H1 (cell line): ENCODE measurements at places on chromosomes 16 and 17.
A peak's percentile ranks its signal among the peaks of the same experiment; 100 is the strongest.

DNA sequence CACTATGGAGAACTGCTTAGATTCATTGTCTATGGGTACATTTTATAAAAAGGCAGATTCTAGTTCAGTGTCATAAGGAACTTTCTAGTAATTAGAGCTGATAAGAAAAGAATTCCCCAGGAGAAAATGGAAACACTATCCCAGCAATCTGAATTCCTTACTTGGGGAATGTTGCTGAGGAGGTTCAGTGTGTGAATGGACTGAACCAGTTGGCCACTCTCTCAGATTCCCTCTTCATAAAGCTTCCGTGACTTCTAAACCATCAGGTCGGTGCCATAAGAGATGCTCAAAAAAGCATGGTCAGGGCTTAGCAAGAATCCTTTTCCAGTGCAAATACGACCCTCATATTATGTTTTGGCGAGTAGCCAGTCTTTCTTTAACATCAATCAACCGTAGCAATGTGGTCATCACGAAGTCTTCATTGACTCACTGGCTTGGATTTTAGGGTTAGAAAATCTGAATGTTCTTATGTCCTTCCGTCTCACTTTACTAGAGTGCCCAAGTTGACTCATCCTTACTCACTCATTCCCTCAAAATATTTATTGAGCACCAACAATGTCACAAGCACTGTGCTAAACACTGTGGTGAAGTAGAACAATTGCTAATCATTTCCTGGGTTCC lies 102.7 kb upstream of the HLF start:
- no peak overlapping the region; the same call in 1 of the 2 replicates for H3K27ac ChIP-seq
- no peak overlapping the region for H3K4me3 ChIP-seq
- DNase-seq: no peak
- no peaks in the 10 kb centered on the region for H3K27me3 ChIP-seq
- no peaks in the 10 kb centered on the region for H3K36me3 ChIP-seq

DNA sequence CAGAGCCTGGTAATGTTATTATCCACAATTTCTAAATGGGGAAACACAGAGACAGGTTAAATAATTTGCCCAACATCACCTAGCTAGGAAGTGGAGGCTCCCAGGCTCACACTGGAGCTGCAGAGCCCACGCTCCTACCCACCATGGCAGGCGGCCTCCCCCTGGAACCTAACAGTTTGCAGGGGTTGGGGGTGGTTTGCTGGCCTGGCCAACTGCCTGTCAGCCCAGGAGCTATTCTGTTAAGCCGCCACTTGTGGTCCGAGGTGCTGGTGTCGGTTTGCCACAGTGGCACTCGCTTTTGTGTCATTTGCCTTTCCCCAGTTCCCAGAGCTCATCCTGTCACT lies 3.6 kb downstream of the PRCD start:
- no peak overlapping the region for H3K27ac ChIP-seq
- no peak for DNase-seq
- no peaks in the 10 kb centered on the region for H3K36me3 ChIP-seq
- H3K4me1 ChIP-seq: peaks cover 19% of the 10 kb centered on the region
- peaks cover 3% of the 10 kb centered on the region for H3K27me3 ChIP-seq

DNA sequence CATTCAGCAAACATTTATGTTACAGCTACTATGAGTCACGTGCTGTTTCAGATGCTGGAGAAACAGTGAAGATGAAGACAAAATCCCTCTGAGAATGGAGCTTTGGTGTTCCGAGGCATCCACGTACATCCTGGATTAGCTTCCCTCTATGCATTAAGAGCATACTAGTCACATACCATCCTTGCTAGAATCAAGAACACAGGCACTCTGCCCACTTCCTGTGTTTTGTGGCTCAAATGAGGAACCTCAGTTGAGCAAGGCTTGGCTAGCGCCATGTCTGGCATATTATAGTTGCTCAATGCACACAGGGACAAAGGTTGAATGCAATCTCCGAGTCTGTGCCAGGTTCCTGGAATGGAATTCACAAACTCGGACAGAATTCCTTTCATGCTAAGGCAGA lies 297.5 kb downstream of the XYLT1 start:
- H3K4me1 ChIP-seq: no peaks in the 10 kb centered on the region
- no peaks in the 10 kb centered on the region for H3K27me3 ChIP-seq
- H3K4me3 ChIP-seq: no peak overlapping the region
- no peak for DNase-seq
- H3K36me3 ChIP-seq: no peaks in the 10 kb centered on the region
- H3K27ac ChIP-seq: no peak overlapping the region

DNA sequence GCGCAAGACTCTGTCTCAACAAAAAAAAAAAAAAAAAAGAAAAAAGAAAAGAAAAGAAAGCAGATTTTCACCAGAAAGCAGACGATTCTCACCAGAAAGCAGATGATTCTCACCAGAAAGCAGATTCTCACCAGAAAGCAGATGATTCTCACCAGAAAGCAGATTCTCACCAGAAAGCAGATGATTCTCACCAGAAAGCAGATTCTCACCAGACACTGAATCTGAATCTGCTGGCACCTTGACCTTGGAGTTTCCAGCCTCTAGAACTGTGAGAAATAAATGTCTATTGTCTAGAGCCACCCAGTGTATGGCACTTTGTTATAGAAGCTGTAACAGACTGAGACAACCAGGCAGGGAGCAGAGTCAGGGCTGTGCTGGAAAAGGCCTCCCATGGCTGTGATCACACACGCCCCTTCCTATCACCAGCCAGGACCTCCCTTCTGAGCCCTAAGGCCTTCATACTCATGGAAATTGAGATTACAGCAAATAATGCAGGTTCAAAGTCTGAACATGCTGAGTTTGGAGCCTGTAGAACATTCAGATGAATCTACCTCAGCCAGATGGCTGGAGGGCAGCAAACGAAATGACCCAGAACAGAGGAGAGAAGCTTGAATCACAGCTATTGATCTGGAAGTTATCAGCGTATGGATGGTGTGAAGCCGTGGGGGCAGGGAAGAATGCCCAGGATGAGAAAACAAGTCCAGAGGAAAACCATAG lies 309.3 kb downstream of the SLC39A11 start:
- H3K4me1 ChIP-seq: no peaks in the 10 kb centered on the region
- H3K36me3 ChIP-seq: no peaks in the 10 kb centered on the region; the same call in 1 of the 2 replicates
- no peaks in the 10 kb centered on the region for H3K27me3 ChIP-seq
- H3K27ac ChIP-seq: no peak overlapping the region
- DNase-seq: no peak

- H3K27ac ChIP-seq: no peak overlapping the region
- H3K4me3 ChIP-seq: peak overlapping the region; percentile 49
- no peaks in the 10 kb centered on the region for H3K36me3 ChIP-seq
- H3K27me3 ChIP-seq: peaks cover 19% of the 10 kb centered on the region
- H3K4me1 ChIP-seq: peaks cover 3% of the 10 kb centered on the region
- DNase-seq: no peak
Measured at GRCh38 chr16:50246299-50247122, 19.8 kb upstream of the ADCY7 start.
